KBM-7 (cell line): ENCODE measurements at places on chromosomes 16 and 17.
A peak's percentile ranks its signal among the peaks of the same experiment; 100 is the strongest.

- peak; percentile 83 for DNase-seq
Observed at GRCh38 chr16:85536073-85536410, 77.1 kb upstream of the GSE1 start.

DNA sequence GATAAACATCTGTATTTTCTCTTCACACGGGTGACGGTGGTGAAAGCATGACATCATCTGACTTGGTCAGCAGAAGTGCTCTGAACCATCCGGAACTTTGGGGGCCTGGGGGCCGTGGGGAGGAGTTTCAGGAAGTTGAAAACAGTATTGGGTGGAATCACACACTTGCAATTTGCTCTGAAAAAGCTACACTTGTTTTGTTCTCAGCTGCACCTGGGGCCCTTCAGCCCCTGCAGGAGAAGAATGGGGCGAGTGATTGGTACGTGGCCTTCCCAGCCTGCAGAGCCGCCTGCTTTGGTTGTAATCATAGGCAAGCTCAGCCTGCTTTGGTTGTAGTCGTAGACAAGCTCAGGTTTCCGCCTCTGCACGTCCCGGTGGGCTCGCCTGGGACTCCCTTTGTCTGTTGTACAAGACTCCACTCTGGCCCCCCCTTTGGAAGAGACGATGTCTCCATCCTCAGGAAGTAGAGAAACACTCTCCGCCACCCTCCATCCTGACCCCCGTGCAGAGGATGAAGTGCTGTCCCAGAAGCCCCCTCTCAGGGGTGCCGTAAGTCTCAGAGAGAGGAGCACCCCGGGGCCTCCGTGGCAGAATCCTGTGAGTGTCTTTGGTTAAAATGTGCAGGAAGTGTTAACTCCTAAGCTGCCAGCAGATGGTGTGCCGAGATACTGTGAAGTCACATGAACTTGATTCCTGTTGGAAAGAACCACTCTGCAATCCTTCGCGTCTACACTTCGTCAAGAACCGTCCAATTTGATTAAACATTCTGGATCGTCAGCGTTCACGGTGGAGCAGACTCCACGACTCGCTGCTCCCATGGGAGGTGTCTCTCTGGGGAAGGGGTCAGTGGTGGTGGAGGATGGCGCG is 5.4 kb downstream of the BANP start:
- DNase-seq = peak; percentile 88

GRCh38 chr17:82351713-82352488 is 7.1 kb upstream of the TEX19 start:
- peak; percentile 91 for DNase-seq

- peak; percentile 73 for DNase-seq
Observed at GRCh38 chr16:85136213-85136701, 24.0 kb upstream of the CIBAR2 start.

- DNase-seq = peak; percentile 88
Observed at GRCh38 chr17:42311240-42312034, 23.1 kb downstream of the STAT5A start.

- no peak for DNase-seq
Observed at GRCh38 chr16:49194537-49195236, 87.0 kb downstream of the CBLN1 start.

DNA sequence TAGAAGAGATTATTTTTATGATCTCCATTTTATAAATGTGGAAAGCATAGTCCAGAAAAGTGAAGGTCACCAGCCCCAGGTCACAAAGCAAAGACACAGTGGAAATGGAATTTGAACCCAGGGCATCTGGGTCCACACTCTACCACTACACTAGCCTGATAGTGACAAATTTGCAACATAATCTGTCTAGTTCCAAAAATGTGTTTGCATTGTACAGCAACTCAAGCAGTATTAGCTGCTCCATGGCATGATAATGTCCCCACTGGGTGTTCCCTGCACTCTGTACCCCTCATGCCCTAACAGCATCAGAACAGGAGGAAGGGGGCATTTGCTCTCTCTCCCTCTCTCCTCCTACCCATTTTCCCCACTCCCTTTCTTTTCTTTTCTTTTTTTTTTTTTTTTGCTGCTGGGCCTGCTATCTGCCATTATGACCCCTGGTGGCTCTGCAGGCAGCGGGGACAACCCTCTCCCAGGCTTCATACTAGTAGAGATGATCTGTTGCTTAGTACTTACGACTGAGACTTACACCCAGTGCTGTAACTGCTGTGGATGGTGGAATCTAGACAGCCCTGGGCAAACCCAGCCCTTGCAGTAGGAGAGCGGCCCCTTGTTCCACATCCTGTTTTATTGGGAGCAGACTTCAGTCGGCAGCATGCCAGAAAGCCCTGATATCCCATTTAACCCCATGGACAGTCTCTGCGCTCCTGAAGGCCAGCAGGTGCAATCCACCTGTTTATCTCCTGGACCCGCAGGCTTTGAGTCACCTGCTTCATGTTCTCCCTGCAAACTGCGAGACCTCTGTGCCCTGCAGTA is 306.3 kb downstream of the SOX9 start:
- DNase-seq = no peak
